ENCODE measurements at places on chromosomes 5 and 9.

- no peak for DNase-seq
Observed at GRCh38 chr5:134541736-134542376, 16.4 kb downstream of the JADE2 start.

- DNase-seq: no peak
Observed at GRCh38 chr5:143019157-143019556, 249.0 kb downstream of the ARHGAP26 start.

- DNase-seq: no peak
Observed at GRCh38 chr9:20030671-20031070, 241.8 kb upstream of the SLC24A2 start.

DNA sequence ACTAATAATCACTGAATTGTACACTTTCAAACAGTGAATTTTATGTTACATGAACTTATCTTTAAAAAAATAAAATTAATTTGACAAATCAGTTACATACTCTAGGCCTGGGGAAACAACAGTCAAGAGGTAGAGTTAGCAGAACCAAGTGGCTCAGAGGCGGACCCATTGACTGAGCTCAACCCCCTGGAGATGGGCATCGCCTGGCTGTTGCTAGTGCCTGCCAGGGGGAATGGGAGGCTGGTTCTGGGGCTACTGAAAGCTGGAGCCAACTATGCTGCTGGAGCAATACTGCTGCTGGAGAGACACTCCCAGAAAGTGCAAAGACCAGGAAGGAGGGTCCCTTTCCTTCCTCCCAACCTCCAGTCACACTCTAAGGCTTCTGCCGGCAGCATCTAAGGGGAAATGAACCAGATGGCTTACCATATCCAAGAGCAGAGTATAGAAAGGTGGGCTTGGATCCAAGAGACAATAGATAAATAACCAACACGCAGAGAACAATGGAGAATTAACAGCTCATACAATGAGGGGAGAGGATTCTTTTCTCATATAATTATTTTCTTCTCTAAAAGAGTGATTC, 40.3 kb upstream of the ANKRD55 start:
- DNase-seq: no peak

DNA sequence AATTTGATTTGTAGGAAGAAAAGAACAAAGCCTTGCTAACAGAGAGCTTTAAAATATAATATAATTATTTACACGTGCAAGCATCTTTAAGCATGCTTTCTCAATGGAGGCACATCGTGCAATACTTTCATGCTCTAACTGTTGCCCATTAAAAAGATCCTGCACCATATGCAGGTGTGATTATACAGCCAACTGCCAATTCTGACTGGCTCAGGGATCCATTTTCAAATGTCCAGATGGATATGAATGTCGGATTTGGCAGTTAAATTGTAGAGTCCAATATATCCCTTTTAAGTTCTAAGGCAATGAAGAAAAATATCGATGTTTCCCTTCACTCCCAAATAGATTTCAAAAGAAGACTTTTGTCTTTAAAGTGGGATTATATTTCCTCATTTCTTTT, 416.4 kb upstream of the CD180 start:
- no peak for DNase-seq

DNA sequence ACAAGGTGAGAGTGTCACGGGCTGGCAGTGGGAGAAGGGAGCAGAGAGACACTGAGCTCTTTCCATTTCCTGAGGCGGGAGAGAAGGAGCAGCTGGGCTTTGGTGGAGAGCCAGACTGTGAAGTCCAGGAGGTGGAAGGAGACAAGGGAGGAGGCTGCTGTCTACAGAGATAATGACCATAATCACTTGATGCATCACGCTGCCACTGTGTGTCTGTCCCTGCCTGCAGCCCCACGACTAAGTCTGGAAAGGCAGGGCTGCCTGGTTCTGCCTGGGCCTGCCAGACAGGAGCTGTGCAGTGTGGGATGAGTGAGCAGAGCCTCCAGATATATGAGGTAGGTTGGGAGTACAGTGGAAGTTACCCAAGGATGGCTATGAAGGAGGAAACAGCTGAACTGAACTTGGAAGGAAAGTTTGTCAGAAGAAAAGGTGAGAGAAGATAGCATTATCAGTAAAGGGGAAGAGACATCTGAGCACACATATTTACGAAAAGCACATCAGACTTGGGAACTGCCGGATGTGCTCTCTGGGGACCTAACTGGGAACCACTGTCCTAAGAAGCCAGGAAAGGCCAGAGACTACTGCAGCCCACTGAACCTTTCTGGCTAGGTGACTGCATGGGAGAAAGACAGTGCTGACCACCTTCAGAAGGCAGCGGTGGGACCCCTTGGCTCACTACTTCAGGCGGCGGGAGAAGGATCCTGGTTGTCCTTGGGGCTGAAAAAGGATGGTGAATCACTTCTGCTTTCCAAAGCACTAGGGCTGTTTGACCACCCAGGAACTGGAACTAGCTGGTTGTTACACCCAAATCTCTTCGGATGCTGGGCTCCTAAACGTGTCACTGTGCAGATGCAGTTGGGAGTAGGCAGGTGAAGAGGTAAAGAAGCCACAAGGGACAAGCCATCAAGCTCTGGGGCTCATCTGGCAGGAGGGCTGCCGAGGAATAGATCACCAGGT, 12.8 kb upstream of the DDX41 start:
- DNase-seq: no peak

DNA sequence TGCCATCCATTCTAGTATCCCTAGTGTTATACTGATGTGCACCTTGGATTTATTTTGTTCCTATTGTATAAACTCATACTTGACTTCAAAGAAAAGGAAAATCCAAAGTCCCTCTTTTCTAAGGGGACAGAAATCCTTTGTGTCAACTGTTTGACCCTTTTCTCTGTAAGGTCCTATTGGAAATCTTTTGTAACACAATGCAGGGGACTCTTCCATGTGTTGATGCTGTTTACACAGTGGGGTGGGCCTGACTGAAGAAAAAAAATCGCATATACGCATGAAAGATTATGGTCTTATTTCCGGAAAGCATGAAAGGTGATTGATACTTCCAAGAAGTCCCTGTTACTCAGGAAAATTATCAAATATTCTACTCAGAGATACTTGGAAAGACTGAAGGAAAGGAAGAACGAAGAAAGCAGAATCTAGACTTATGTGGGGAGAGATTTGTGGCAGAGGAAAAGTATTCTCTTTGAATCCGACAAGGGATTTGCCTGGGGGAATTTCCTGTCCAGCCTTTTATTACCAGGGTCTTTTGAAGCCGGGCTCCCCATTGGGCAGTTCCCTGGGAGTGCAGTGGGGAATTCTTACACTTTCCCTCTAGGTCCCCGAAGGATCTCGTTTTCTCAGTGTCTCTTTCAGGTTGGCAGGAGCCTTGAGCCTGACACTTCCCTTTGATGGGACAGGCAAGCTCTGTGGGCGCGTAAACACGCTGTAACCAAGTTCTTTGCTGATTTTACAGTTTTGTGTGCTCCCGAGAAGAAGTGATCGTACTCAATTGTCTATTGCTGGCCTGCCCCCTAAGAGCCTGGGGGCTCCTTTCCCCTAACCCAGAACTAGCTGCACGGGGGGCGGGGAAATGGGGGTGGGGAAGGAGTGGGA, 779 bp upstream of the VCAN start:
- DNase-seq: no peak

DNA sequence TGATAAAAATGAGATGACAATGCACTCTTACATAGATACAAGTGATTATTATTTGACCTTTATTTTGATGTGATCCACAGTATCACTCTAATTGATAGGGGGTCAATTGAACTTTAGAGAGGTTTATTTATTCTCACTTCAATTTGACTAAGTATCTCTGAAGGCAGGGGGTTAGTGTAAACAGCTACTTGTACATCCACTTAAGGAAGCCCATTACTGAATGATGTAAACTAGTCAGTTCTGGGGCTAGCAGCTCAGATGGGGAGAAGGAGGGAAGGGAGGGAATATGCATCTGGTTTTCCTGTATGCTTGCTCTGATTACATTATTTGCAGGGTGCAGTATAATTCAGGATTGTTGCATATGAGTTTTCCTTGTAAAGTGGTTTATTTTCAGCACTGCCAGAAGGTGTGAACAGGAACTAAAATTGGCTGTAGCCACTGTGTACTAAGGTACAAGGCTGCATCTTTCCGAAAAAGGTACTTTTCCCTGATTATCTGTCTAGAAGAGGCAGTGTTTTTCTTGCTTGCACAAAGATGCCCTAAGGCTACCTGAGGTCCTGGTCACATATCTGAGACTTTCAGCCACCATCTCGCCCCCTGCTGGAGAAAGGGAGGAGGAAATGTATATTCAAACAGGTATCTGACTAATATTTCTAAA, 51.2 kb downstream of the MRPS27 start:
- no peak for DNase-seq

DNA sequence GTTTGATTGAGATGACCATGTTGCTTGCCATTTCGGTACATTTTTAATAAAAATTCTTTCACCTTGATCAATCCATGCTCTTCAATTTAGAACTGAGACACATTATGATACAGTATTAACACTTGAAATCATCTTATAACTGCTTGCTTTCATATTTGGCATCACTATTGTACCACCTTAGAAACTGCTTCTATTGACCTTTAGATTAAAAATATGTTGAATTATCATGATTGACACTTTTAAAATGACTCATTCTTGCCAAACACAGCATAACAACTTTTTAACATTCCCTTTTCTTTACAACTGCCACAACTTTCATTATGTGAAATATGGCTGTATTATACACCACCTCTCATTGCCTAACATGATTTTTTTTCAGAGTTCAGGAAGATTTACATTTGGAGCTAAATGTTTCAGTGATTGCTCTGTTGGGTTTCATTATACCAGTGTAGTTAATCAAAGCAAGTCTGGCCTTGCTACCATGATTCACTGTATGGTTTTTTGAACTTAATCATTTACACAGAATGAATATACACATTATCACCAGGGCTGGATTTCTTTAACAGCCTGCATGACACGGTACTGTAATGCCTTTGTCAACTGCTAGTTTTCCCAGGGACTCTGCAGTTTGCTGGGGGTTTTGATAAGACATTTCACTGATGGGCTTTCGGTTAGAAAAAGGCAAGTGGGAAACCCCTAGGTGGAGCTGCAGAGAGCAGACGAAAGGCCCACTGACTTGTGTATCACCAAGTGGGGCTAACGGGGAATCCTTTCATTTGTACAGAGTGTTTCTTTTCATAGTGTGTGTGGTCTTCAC, 93.6 kb upstream of the TLE4 start:
- no peak for DNase-seq

DNA sequence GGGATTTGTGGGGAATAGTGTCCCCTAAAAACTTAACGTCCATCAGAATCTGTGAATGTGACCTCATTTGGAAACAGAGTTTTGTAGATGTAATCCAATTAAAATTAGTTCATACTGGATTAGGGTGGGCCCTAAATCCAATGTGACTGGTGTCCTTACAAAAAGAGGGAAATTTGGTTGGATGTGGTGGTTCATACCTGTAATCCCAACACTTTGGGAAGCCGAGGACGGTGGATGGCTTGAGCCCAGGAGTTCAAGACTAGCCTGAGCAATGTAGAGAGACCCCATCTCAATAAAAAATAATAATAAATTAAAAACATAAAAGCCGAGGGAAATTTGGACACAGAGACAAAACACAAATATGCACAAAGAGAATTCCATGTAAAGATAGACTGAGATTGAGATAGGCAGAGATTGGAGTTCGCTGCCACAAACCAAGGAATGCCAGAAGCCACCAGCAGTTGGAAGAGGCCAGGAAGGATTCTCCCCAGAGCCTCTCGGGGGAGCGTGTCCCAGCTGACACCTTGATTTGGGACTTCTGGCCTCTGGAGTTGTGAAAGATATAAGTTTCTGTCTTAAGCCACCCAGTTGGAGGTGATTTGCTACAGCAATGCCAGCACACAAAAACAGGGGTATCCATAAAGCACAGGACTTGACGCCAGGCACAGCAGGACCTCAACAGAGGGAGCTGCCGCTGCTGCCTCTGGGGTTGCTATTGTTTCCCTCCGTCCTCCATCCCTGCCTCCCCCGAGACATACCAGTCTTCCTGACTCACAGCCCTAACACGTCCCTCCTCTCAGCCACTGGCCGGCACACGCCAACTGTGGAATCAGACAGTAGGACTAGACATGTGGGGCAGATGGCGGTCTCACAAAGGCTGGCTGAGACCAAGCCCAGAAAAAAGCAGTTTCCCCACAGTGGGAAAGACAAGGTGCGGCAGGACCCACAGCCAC, 73.8 kb upstream of the IL17B start:
- DNase-seq: no peak

DNA sequence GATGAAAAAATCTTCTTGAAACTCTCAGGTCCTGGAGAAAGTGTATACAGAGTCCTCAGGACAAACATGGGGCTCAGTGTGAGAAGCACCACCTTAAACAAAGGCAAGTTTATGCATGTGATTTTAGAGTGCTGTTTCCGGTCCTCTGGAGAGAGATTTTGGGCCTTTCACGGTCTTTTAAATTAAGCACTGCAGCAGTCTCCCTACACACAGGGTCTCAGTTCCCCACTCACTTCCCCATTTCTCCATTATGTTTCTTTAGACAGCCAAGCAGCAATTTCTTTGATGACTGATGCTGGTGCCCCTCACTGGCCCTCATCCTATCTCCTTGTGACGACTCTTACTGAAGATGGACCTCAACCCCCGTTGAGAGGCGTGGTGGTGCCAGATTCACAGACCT, 220.2 kb upstream of the CLINT1 start:
- no peak for DNase-seq

GRCh38 chr5:176632745-176633144, 2.3 kb downstream of the EIF4E1B start:
- DNase-seq: no peak

DNA sequence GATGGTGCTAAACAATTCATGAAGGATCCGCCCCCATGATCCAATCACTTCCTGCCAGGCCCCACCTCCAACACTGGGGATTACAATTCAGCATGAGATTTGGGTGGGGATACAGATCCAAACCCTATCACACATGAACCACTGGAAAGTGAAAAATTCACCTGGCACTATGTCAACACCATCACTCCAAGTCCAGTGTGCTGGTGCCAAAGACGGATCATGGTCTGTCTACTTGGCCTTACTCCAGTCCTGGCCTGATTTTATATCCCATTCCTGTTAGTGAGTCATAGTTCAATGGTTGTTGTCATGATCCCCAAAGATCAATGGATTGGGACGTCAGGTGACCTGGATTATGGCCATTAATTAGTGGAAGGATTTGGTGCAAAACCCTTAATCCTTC, 147.4 kb upstream of the RPS23 start:
- no peak for DNase-seq

DNA sequence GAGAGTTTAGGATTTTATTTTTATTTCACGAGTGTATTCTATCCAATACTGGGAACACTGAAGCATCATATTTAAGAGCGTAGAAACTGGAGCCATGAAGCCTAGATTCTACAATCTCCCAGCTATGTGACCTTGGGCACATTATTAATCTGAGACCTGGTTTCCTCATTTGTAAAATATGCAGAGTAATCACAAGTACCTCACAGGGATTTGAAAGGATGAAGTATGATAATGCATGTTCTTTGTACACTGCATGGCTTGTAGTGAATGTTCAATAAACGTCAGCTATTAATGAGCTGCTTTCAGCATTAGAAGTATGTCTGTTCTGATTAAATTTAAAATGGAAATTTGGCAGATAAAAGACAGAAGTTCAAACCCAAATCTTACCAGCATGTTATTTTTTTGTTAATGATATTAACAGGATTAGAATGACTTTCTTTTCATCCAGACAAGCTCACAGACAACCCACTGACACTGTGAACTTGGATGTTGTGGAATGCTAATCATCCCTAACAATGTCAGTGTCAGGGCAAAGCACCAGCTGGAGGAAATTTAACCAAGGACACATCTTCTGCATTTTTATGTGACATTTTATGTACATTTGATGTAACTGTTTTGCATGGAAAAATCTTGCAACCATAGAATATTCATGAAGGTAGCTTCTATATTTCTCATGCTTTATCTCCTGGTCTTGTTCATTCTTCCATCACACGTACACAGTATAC, 27.1 kb upstream of the CTXN3 start:
- no peak for DNase-seq

GRCh38 chr5:73352243-73352642, 96.3 kb downstream of the FOXD1 start:
- no peak for DNase-seq
